AG09319 (cell line): ENCODE measurements at places on chromosomes 12 and 14.

DNA sequence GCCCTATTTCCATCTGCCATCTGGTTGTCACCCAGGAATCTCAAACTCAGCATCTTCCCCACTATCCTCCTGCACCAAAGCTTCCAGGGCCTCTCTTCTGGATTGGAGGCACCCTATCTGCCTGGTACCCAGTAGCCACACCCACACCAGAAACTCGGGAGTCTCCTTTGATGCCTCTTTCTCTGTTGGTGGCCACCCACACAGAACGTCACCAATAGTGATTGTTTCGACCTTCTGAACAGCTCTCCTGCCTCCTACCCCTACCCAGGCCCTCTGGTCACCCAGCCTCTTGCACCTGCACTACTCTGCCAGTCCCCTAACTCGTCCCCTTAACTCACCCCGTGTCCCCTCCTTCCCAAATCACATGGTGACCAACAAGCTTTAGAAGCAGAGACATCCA lies 95.0 kb downstream of the IRF2BPL start:
- DNase-seq, result no peak

- no peak for DNase-seq
Observed at GRCh38 chr14:90239139-90239538, 17.2 kb upstream of the PSMC1 start.

DNA sequence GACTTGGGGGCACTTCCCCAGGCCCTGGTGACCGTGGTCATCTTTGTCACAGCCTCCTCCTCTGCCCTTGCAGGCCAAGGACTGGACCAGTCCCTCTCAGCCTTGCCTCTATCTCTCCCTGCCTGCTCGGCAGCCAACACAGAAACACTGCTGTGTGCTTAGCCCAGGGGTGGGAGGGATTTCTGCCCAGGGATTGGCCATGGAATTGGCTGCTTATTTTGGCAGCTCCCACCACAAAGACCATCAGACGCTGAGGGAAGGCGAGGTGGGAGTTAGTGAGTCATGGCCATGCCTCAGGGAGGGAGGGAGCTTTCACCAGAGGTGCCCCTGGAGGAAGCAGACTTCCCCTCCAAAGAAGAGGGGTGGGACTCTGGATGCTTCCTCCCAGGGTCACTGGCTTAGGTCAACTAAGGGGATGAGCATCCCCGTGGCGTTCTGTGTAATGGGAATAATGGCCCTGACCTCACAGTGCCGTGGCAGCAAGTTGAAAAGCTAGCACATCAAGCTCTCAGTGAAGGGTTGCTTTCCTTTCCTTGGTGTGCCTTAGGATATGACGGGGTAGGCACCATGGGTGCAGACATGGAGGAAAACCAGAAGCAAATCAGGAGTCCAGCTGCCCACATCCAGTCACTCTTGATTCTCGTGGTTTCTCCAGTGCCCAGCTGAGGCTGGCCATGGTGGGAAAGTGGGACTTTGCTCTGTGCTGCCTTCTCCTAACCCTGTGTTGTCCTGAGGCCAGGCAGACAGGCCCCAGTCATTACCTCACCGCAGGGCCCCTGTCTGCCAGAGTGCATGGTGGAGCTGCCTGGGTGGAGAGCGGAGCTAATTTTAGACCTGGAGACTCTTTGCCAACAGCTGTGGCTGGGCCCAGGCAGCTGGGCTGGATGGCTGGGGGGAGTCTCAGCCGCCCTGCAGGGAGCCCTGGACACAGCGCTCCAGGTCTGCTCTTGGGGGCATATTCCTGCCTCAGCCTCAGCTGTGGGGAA lies 21.4 kb downstream of the B4GALNT3 start:
- DNase-seq, result no peak

GRCh38 chr12:75979181-75979580 lies 52.4 kb downstream of the PHLDA1 start:
- no peak for DNase-seq

- DNase-seq, result peak; percentile 54
Observed at GRCh38 chr12:51421266-51421884, 3.3 kb upstream of the SLC4A8 start.

DNA sequence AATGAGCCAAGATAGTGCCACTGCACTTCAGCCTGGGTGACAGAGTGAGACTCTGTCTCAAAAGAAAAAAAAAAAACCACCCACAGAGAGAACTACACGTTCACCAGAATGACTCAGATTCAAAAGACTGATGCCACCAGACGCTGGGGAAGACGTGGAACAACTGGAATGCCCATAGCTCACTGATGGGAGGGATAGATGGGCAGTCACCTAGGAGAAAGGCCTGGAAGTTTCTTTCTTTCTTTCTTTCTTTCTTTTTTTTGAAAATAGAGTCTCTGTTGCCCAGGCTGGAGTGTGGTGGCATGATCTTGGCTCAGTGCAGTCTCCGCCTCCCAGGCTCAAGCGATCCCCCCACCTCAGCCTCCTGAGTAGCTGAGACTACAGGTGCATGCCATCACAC lies 10.0 kb upstream of the KLC1 start:
- no peak for DNase-seq

DNA sequence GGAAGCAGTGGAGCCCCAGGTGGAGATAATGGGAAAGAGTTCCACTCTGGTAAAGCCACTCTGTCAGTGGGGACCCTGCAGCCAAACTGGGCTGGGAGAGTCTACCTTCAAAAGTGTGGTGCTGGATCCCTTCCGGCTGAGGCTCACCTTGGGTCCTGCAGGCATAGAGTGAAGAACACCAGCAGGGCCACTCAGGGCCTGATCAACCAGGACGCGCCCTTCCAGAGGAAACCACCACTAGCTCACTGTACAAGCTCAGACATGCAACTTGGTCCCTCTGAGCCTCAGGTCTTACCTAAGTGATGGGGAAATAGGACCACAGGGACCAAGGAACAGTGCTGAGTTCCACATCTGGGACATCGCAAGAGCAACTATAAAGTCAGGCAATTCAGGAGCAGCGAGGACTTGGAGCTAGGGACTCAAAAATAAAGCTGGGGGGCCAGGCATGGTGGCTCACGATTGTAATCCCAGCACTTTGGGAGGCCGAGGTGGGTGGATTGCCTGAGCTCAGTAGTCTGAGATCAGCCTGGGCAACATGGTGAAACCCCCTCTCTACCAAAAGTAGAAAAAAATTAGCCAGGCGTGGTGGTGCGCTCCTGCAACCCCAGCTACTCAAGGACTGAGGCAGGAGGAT lies 5.9 kb upstream of the PRPH start:
- no peak for DNase-seq

GRCh38 chr14:25237845-25238244 lies 187.9 kb upstream of the STXBP6 start:
- DNase-seq, result no peak

- no peak for DNase-seq
Observed at GRCh38 chr12:59890896-59891579, 295.2 kb downstream of the SLC16A7 start.
